ENCODE measurements at places on chromosomes 3 and 15.

- no peak for DNase-seq
Measured at GRCh38 chr15:45251888-45252287, at the start of gene SLC28A2. Gene SLC28A2, plus strand, starts transcription at chr15:45252234. Its CDS starts 982 bp downstream, at chr15:45253216.

- DNase-seq: no peak
Measured at GRCh38 chr3:77524463-77524862, 484.6 kb downstream of the ROBO2 start.

DNA sequence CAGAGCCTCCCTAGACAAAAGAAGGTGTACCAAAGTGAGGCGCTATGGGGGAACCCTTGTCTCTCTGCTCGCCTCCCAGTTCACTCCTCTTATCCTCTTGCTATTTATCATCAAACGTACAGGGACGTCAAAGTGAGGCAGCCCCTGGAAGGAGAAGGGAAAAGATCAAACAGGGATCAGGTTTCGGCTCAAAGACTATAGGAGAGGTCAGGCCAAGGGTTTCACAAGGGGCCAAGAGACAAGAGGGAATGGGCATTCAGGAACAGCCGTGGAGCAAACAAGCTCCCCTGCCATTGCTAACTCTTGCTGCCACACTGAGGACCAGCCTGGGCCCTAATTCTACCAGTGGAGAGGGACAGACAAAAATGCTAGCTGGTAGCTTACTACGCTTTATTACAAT lies 168.7 kb downstream of the GREM1 start:
- DNase-seq: no peak

GRCh38 chr15:38035701-38036100 lies 101.3 kb downstream of the TMCO5A start:
- no peak for DNase-seq

DNA sequence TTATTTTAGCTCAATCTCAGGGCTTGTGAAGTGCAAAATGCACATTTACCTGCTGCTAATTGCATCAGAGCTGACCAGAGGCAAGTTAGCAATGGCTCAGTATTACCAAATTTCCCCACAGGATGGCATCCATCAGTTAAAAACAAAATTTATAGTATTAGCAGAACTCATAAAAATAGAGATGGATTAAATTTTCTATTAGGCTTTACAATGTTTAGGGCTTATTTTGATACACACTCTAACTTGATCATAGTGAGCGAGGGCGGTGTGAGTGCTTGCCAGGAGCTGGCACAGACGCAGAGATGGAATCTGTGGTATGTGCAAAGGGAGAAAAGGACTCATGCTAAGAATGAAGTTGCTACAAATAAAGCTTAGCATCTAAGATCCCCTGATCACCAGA lies 241.0 kb downstream of the NSUN3 start:
- no peak for DNase-seq

DNA sequence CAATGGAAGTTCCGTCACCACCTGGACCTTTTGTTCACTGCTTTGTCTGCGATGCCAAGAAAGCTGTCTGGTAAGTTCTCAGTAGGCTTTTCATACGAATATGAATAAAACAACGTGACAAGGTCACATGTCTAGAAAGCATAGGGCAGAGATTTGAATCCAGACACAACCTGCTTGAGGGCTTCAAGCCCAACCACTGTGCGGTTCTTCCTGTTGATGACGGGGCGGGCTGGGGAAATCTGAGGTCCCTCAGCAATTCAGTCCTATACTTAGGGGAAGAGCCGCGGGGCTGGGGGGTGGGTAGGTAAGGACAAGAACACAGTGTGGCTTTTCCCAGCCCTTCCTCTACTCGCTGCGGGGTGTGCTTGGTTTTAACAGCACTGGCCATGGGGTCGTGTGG lies 32.4 kb upstream of the SMAD3 start:
- DNase-seq: no peak

GRCh38 chr15:52161406-52161966 lies 29.7 kb downstream of the GNB5 start:
- no peak for DNase-seq
